Kidney tubule cell (primary cell): ENCODE measurements at places on chromosomes 2 and 18.

DNA sequence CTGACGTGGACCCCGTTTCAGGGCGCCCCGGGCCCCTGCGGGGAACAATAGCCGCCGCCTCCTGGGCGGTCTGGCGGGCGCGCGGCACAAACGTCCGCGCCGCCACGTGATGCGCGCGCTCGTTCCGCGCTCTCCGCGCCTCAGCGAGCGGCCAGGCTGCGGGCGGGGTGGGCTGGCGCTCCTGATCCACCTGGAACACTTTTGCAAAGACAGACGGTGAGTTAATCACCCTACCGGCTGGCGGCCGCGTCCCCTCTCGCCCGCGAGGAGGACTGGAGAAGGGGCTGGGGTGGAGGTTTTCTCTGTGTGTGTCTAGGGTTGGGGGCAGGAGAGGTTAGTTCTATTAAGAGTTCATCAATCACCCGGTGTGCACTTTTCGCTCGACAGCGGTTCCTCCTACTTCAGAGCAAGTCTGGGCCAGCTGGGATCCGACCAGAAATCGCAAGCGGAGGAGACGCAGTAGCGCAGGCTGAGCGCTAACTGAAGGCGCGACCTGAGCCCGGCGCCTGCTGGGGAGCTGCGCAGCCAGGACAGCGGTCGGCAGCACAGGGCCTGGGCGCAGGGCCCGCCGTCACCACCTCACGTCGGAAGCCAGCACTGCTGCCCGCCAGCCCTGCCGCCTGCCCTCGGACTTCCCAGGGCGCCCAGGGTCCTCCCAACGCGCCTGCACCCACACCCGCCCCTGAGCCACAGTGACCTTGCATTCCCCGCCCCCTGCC lies 10.3 kb upstream of the HOXD1 start:
- peak; percentile 66 for DNase-seq

DNA sequence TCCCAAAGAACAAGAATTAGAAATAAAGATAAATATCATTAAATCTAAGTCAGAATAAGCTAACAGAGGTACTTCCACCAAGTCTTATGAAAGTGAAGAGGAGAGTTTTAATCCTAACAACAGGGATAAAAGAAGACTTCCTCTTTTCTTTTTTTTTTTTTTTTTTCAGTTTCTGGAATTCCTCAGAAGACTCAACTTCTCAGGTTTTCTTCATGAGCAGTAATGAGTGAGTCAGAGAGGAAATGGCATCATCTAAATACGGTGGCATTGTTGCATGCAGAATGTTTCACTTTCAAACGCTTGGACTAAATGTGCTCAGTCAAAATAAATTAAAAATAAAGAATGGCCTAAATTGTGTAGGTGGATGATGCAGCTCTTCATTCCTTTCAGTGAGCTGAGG lies 45.6 kb upstream of the ARHGAP15 start:
- peak; percentile 89 for DNase-seq

- peak; percentile 37 for DNase-seq
These were observed 114.9 kb downstream of the SPP2 start for GRCh38 chr2:234165421-234165820.

GRCh38 chr2:211486-212184 lies 52.2 kb downstream of the SH3YL1 start:
- DNase-seq = no peak

DNA sequence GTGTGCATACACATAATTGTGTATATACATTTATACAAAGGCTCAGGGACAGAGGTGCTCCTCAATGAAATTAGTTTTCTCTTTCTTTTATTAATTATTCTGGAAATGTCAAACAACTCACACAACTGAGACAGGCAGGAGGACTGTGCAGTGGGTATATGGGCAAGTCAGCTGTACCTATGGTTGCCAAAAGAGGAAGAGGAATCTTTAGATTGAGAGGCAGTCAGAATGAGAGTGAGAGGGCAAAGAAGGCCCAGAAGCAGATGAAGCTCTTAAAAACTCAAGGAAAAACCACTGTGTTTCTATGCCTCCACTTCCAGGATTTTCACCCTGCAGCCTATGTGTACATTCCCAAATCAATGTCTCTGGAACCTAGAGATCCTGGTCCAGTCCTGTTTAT lies 79.1 kb downstream of the CACNB4 start:
- DNase-seq = no peak

DNA sequence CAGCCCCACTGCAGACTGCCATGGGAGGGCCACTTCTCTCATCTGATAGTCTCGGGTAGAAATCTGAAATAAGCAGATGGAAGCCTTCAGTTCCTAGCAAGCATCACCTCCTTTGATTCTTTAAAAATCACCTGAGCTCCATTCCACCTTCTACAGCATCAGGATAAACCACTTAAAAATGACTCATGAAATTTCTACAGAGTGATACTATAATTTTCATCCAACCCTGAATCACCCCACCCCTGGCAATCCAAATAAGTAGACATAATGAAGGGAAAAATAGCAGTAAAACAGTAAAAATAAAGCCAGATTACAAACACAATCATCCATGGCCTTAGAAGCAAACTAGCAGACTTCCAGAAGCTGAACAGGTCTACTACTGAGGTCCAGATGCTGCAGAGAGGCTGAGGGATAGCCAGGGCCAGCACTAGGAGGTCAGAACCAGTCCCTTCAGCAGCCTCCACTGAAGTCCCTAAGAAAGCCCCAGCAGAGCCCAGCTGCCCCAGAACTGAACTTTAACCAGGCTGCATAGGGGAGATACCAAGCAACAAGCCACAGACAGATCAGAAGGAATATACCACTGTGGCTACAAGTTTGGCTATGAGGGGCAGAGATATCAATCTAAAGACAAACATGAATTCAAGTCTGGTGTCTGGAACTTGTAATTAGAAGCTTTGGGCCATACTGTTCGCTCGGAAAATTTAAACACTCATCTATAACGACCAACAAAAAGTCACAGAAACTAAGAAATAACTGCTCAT lies 54.7 kb upstream of the RNU4ATAC start:
- DNase-seq = peak; percentile 49
